NAMALWA (cell line): ENCODE measurements at places on chromosomes 6 and 20.

- no peak for DNase-seq
Measured at GRCh38 chr20:54681869-54682268, 206.5 kb downstream of the DOK5 start.

GRCh38 chr20:10209091-10209490 is 9.5 kb upstream of the SNAP25 start:
- no peak for DNase-seq

DNA sequence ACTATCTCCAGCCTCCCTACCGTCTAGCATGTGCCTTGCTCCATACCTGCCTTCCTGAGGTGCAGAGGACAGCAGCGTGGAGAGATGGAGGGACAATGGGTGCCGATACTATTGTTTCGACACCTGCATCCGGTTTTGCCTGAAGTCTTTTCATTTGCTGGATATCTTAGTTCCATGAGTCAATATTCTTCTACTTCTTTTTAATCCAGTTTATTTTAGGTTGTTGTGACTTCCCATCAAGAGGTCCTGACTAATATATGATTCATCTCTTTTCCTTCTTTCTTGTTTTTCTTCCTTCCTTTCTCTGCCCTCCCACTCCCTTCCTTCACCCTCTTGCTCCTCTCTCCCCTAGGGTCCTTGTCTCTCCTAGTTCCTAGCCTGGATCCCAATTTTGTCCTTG is 91.4 kb downstream of the CDH26 start:
- DNase-seq = no peak

- DNase-seq = no peak
Measured at GRCh38 chr6:192313-192664, 100.0 kb upstream of the DUSP22 start.
